Activated naive CD4-positive, alpha-beta T cell (primary cell): ENCODE measurements at places on chromosomes 2 and 18.

GRCh38 chr2:112541315-112542122, 746 bp upstream of the POLR1B start:
- DNase-seq: peak; percentile 62

DNA sequence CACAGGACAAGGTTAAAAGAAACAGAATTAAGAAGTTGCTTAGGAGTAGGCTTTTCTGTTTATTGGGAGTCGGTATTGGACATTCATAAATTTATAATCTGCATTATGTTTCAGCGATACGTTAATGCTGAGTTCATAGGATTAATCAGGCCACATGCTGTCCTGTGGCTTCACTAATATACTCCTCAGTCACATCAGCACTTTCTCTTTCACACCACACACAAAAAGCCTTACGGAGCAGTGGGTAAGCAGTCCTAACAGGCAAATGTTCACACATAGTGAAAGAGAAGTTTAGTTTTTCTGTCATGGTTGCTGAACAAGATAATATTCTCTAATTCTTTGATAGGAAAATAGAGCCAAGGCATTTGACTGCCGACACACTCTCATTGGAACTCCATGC, 411.7 kb upstream of the RAB12 start:
- no peak for DNase-seq

DNA sequence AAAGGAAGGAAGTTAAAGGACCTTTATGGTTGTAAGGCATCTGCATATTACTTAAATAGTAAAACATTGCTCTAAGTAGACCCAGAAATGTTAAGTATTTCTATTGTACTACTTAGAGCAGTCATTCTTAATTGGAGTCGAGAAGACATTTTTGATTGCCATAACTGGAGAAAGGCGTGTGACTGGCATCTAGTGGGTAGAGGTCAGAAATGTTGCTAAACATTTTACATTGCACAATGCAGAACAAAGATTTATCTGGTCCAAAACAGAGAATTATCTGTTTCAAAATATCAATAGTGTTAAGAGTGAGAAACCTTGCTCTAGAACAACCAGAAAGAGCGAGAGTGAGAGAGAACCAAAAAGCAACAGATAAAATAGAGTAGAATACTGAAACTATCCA, 23.3 kb upstream of the ROCK1 start:
- DNase-seq: no peak

DNA sequence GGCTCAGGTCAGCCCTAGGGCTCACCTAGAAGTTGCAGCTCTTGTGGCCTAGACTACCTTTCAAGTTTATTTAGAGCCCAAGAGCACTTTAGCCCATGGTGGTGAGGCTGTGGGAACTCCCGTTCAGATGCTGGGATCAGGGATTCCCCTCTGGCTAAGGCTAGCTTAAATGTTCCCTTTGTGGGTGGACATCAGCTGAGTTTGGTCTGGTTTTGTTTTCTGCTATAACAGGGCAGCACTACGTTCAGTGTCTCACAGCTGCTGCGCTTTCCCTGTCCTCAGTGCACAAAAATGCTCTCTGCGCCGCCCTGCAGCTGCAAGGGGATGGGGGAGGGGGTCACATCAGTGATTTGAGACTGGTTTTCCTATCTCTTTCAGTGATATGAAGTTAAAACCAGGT, 170.5 kb upstream of the KCNJ3 start:
- no peak for DNase-seq

- no peak for DNase-seq
Observed at GRCh38 chr2:236612737-236613136, 43.1 kb downstream of the ACKR3 start.

- DNase-seq: no peak
Observed at GRCh38 chr2:240925191-240925567, 19.0 kb downstream of the CROCC2 start.

- no peak for DNase-seq
Observed at GRCh38 chr2:203740871-203741281, 34.4 kb downstream of the CD28 start.

- DNase-seq: no peak
Observed at GRCh38 chr2:31008561-31009114, 129.6 kb downstream of the GALNT14 start.

DNA sequence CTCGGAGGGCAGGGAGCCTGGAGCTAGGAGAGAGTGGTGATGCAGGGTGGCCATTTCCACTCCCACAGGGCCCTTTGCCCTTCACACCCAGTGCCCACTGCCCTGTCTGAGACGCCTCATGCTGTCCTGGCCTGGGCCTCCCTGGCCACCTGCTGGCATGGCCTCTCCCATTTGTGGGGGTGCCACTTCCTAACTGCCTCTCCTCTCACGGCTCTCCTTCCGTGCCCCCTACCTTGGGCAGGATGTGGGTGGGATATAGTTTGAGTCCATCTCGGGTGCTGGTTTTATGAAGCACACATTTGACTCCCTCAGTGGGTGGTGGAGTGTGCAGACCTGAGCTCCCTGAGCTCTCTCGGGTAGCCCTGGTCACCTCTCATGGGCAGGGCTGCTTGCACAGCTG, 46.0 kb downstream of the DGKD start:
- DNase-seq: no peak

DNA sequence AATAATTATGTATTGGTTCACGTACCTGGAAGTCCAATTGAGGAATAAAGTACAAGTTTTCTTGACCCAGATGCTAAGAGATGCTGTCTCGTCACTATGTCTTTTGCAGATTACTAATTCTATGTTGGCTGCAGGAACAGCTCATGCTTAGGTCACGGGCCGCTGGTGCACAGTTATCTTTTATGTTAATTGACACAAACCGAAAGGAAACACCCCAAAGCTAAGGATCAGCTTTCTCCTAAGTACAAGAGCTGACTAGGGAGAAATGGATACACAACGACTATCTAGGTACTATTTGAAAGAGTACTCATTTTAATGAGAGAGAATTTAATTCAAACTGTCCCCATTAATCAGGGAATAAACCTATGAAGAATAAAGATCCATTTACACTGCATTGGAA, 217.7 kb upstream of the SLC35G4 start:
- DNase-seq: no peak

GRCh38 chr18:57621246-57621604, 411 bp downstream of the NARS1 start:
- DNase-seq: no peak

GRCh38 chr2:190280565-190281350, 38.9 kb downstream of the HIBCH start:
- no peak for DNase-seq
